Hepatic stellate cell (primary cell): ENCODE measurements at places on chromosomes 4 and X.

GRCh38 chr4:158033416-158034120, 139.3 kb downstream of the GASK1B start:
- DNase-seq: peak; percentile 7

GRCh38 chr4:152991398-152991797, 55.3 kb downstream of the FHDC1 start:
- DNase-seq: no peak

- DNase-seq: no peak
Measured at GRCh38 chrX:82703551-82703950, 804.5 kb upstream of the POU3F4 start.

GRCh38 chr4:41324861-41325260, 68.1 kb downstream of the UCHL1 start:
- DNase-seq: no peak

DNA sequence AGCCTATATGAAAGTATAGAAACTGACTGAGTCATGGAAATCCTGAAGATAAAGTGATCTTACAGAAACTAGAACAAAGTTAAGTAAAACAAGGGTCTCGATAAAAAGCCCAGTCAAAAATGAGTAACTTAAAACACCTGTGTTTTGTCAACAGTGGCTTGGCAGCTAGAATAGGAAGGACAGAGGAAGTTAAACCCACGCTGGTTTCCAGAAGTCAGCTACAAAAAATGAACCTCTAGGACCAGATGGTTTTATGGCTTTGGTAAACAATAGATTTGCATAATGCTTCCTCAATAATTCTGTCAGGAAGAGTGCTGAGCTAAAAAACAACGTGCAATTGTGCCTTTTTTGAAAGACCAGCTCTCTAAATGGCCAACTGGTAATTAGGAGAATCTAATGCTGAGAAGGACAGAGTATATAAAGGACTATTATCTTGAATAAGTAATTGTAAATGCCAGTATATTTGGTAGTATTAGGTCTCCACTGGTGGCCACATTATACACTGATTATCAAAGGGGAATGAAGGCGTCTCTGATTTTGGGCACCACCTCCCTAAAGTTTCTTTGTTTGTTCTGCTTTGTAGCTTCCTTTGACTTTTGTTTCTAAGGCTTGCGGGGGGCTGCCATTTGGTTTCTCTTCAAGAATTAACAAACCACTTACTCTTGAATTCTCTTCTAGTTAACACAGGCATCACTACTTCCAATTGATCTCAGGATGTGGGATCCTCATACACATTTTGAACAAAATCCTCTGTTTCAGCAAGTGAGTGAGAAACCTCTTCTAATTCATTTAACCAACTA, 72.2 kb upstream of the PPP3CA start:
- DNase-seq: no peak

DNA sequence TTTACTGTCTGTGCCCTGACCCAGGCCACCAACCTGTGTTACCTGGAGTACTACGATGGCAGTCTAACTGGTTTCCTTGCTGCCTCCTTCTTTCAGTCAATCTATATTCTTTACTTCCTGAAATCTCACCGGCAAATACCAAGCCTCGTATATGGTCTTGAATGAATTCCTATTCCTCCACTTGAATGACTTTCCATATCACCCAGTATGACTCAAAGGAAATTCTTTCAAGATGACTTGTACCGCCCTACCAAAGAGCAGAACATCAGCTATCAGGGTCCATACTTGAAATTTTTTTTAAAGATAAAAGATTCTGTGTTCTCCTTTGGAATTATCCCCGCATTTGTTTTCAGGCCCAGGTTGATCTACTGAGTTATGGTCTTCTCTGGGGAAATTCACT, 378.0 kb downstream of the AFF2 start:
- no peak for DNase-seq

DNA sequence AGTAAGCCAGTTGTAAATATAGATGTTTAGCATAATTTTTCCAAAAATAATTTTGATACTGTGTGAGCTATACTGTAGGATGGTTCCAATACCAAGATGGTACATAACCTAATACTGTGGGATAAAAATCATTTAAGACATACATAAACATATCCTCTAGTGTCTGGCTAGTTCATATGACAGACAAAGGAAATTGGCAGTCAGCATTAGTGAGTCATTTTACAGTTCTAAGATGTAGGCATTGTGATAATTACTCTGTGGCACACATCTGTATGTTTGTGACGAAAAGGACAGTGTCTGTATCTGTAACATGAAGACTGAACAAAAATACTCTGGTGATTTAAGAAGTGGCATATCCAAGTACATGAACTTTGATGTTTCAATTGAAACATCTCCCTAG, 49.6 kb downstream of the UGT2A2 start:
- DNase-seq: no peak

DNA sequence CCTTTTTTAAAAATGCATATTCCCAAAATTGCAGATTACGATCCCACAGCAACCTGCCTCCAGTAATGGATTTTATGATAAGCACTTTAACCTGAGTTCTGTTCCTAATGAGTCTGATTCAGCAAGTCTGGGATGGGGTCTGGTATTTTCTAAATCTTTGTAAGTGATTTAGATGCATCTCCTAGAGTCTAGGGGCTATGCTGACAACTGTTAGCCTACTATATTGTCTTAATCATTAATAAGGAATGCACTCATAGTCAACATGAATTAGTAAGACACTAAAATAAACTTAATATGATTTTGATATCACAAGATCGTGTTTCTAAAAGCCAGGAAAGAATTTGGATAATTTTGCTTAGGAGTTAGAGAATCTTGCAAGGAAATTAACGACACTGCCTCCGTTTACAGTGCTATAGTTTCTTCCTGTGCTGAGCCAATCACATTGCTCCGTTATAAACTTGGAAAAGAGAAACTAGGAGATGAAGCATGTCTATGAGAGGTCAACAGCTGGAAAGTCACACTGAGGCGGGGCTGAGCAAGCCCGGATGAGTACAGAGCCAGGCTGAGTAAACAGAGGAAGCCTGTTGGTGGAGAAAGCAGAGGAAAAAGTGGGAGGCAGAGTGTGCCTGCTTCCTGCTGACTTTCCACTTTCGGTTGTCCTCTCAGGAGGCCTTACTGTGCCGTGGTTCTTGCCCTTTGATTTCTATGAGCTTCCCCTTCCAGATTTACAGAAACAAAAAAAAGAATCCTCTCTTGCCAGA, 5.4 kb downstream of the SCARB2 start:
- DNase-seq: peak; percentile 68

DNA sequence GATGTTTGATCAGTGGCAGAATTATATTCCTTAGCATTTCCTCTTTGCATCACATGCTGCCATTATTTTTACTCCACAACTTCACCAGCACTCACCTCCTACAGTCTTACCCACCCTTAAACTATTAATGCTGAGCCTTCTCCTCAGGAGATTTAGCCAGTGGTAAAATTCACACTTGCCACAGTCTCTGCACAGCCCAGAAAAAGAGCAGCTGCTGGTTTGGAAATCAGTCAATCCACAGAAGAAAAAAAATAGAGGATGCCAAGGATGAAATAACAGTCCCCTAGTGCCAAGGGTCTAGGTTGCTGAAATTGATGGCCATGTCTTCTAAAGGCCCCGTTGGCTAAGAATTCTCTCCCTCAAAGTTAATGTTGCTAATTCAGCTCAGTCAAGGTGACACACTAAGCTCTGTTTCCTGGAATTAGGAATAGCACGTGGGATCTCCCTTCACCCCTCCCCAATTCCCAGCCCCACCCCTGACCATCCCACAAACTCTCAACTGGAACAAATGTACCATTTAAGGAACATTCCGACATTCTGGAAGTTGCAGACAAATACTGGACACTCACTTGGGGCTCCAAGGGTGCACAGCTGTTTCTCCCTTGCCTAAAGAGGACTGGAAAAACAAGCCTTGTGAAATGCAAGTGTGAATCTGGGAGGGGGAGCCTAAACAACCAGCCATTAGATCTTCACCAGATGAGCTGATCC, 5.7 kb downstream of the ATP1B4 start:
- DNase-seq: no peak

- no peak for DNase-seq
Measured at GRCh38 chrX:31272472-31272775, 200.6 kb upstream of the FTHL17 start.

- no peak for DNase-seq
Measured at GRCh38 chr4:122650148-122650547, 29.3 kb upstream of the IL21 start.

GRCh38 chrX:45851434-45851991, 650.8 kb upstream of the DIPK2B start:
- no peak for DNase-seq

DNA sequence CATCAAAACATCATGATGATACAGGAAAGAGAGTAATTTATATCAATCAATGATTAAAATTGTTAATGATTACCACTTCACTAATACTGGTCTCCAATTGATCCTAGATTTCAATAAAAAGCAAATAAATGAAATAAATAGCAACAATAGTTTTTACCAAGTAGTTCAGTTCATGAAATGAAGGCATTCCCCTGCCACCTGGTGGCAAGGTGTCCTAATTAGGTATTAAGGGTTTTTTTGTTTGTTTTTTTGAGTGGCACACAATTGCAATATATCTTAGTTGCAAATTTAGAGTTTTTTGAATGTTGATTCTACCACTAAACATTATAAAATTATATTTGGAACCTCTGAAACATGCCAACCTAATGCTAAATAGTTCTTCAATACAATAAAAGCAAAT, 157.4 kb upstream of the PDE5A start:
- DNase-seq: no peak
